Karpas-422 (cell line): ENCODE measurements at places on chromosomes 1 and 21. TPM values are rescaled to one million over a fixed set of nuclear protein-coding genes. Genes with fewer than 3 reads are reported as not detected.
A peak's percentile ranks its signal among the peaks of the same experiment; 100 is the strongest.

DNA sequence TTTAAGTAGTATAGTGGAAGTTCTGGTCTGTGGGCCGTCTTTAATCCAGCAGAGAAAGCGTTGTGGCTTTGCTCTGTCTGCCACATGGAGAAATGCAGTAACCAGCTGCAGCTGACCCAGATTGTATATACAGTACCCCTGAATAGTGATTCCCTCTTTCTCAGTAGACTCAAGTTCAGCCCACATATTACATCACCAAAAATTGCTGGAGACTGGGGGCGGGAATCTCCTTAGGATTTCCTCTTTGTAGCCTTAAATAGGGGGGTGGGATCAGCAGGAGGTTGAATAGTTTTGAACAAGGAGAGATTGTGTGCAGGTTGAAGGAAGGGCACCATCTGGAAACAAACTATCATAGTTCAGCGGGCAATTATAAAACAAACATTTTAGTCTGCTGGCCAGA is at the start of gene ANGPTL1:
Gene ANGPTL1 (minus strand): TSS at position 134 of the 400 bp plus-strand sequence. CDS start 5,301 bp downstream, outside the sequence.
- peaks cover 49% of the 10 kb centered on the region; the same call in 1 of the 2 replicates for H3K36me3 ChIP-seq
- no peaks in the 10 kb centered on the region for H3K27me3 ChIP-seq
- no peak for DNase-seq
- no peak within 1 kb of the TSS for H3K4me3 ChIP-seq

DNA sequence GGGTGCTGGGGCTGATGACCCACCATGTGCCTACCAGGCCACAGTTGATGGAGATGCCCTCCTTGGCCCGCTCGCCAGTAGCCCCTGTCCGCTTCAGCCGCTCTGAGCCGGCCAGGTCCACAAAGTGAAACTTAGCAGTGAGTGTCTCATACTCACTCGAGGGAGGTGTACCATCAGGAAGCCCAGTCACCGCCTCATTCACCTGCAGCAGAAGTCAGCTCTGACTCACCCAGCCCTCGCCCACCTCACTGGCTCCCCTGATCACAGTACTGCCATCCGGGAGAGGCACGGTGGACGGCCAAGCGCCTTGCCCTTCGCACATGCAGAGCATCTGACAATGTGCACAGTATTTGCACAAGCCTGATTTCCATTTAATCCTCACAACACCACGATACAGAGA is 18.8 kb downstream of the KIF21B start:
- no peak overlapping the region for H3K27ac ChIP-seq
- no peak for DNase-seq
- H3K4me3 ChIP-seq, result no peak overlapping the region
- H3K36me3 ChIP-seq, result no peaks in the 10 kb centered on the region

DNA sequence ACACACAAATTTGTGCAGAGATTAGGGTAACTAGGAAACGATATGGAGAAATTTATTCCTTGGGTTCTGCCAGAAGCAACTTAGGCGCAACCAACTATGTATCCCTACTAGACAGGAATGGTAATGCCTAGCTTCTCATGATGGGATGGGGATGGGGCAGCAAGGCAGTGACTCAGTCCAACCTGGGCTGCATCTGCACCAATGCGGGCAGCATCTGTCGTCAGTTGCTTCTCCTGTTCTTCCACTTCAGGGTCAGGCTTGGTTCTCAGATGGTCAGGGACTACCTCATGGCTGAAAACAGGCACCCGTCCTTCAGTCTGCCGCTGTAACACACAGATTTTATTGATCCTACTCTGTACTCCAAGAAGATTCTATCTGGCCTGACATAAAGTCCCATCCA is 2.9 kb downstream of the MED8 start:
- H3K4me1 ChIP-seq, result peaks cover 24% of the 10 kb centered on the region
- H3K4me3 ChIP-seq, result no peak overlapping the region
- H3K27ac ChIP-seq, result no peak overlapping the region
- H3K27me3 ChIP-seq, result no peaks in the 10 kb centered on the region

GRCh38 chr1:59427784-59428183 is 130.9 kb downstream of the FGGY start:
- no peaks in the 10 kb centered on the region for H3K4me1 ChIP-seq
- H3K27ac ChIP-seq, result no peak overlapping the region
- H3K27me3 ChIP-seq, result no peaks in the 10 kb centered on the region

GRCh38 chr1:229305392-229305791 is 34.5 kb downstream of the RAB4A start:
- H3K27ac ChIP-seq, result no peak overlapping the region
- DNase-seq, result no peak
- no peaks in the 10 kb centered on the region for H3K4me1 ChIP-seq
- no peak overlapping the region for H3K4me3 ChIP-seq
- H3K36me3 ChIP-seq, result no peaks in the 10 kb centered on the region

GRCh38 chr1:203663821-203664220 is 37.2 kb downstream of the ATP2B4 start:
- H3K36me3 ChIP-seq, result no peaks in the 10 kb centered on the region
- DNase-seq, result no peak
- H3K27ac ChIP-seq, result no peak overlapping the region
- no peaks in the 10 kb centered on the region for H3K4me1 ChIP-seq
- 0 out of 2 replicates have a peak, but pooled peaks cover 3% of the 10 kb centered on the region for H3K27me3 ChIP-seq

GRCh38 chr1:204902671-204903070 is 32.0 kb downstream of the NFASC start:
- peaks cover 9% of the 10 kb centered on the region for H3K4me1 ChIP-seq
- no peaks in the 10 kb centered on the region for H3K36me3 ChIP-seq
- DNase-seq, result no peak
- H3K27ac ChIP-seq, result no peak overlapping the region
- H3K4me3 ChIP-seq, result no peak overlapping the region

DNA sequence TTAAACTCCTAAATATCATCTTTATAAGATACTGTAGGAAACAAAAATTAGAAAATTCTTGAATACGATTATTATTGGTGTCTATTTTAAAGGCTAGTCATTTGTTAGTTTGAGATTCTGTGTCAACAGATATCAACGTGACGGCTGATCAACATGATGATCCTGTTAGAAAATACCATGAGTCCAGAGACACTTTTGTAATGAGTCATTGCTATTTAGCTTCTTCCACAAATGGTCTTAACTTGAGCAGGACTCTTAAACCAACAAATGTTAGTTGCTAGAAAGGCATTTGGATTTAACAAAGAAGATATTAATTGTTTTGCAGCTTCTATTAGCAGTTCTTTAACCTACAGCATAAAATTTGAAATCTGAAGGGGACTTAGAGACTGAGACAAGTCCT is 131.2 kb downstream of the TGFB2 start:
- no peaks in the 10 kb centered on the region; the same call in 1 of the 2 replicates for H3K27me3 ChIP-seq
- no peaks in the 10 kb centered on the region for H3K36me3 ChIP-seq
- no peak overlapping the region for H3K27ac ChIP-seq
- no peak overlapping the region for H3K4me3 ChIP-seq

- H3K4me3 ChIP-seq, result peak overlapping the region; percentile 83
- no peaks in the 10 kb centered on the region for H3K36me3 ChIP-seq
- no peaks in the 10 kb centered on the region; the same call in 1 of the 2 replicates for H3K27me3 ChIP-seq
These were observed 506 bp downstream of the JUN start for GRCh38 chr1:58783090-58783992.

- H3K36me3 ChIP-seq, result peaks cover 92% of the 10 kb centered on the region
- no peak for DNase-seq
- no peak overlapping the region for H3K4me3 ChIP-seq
- no peak overlapping the region for H3K27ac ChIP-seq
These were observed 22.1 kb upstream of the ZNF124 start for GRCh38 chr1:247193958-247194357.

GRCh38 chr1:86227026-86227425 is 70.5 kb upstream of the COL24A1 start:
- H3K4me3 ChIP-seq, result no peak overlapping the region
- no peak overlapping the region for H3K27ac ChIP-seq
- no peaks in the 10 kb centered on the region for H3K27me3 ChIP-seq
- DNase-seq, result no peak

- H3K36me3 ChIP-seq, result 0 out of 2 replicates have a peak, but pooled peaks cover 3% of the 10 kb centered on the region
- DNase-seq, result no peak
- H3K4me3 ChIP-seq, result no peak overlapping the region
- no peaks in the 10 kb centered on the region for H3K27me3 ChIP-seq
These were observed 10.3 kb upstream of the PODN start for GRCh38 chr1:53051676-53052075.

DNA sequence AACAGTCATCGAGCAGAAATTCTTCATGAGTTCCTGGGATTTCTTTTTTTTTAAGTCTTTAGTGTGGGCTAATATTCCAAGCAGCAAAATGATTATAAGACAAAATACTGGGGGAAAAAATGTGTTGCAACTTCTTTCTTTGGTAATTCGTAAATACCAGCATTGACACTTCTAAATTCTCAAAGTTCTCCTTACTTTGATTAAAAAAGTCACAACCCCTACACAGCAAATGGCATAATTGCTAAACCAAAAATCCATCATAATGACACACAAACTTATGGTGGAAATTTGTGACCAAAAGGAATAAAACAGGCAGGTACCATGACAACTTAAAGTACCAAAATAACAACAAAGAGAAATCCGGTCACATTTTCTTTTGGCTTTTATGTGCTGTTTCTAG is 585.2 kb upstream of the PKN2 start:
- H3K4me1 ChIP-seq, result no peaks in the 10 kb centered on the region
- DNase-seq, result no peak
- H3K27ac ChIP-seq, result no peak overlapping the region
- H3K27me3 ChIP-seq, result no peaks in the 10 kb centered on the region
- no peaks in the 10 kb centered on the region for H3K36me3 ChIP-seq

GRCh38 chr1:154479764-154480421 is 22.1 kb upstream of the TDRD10 start:
- no peaks in the 10 kb centered on the region for H3K36me3 ChIP-seq
- peaks cover 17% of the 10 kb centered on the region for H3K4me1 ChIP-seq
- no peaks in the 10 kb centered on the region for H3K27me3 ChIP-seq
- peak; percentile 90 for DNase-seq
- H3K27ac ChIP-seq, result no peak overlapping the region

DNA sequence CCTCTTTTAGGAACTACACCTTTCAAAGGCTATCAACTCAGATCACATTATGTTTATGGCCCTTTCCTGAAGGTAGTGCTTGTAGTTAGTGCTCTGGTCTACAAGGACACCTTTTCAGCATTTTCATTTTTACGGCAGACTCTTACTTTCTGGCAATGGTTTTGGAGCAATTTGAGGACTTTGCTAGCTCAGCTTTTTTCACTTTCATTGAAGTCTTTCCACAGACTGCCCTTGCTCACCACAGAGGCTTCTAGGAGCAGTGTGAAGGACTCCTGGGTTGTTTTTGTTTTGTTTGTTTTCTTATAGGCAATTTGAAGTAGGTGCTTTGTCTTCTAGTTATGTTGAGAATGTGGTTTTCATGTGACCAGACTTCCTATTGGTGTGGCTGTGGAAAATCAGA is 43.1 kb downstream of the CD55 start:
- no peaks in the 10 kb centered on the region for H3K27me3 ChIP-seq
- no peak overlapping the region for H3K27ac ChIP-seq
- no peak for DNase-seq

DNA sequence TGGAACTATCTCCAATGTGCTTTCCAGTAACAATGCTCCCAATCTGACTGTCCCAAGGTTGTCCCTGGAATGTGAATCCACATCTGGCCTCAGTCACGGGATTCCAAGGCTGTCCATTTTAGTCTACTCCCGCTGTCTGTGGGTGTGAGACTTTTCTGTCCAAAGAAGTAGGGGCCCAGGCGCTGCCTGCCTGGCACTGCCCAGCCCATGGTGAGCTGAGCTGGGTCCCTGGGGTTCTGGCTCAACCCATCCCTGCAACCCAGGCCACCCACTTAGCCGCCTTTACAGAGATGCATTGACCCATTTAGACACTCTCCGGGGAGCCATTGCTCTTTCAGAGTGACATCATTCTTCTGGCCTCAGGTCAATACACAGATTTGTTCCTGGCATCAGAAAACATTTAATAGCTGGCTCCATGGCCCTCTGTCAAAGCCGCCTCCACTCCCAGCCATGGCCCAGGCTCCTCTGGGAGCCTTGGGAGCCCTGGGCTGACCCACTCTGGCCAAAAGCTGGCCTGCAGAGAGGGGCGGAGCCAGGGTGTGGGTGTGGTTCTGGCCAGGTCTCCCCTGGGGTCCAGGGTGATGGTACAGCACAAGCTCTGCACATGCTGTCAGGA is 47.2 kb upstream of the PAX7 start:
- DNase-seq, result peak; percentile 69
- H3K4me3 ChIP-seq, result no peak overlapping the region
- H3K27ac ChIP-seq, result no peak overlapping the region
- no peaks in the 10 kb centered on the region for H3K27me3 ChIP-seq
- peaks cover 22% of the 10 kb centered on the region for H3K4me1 ChIP-seq
- no peaks in the 10 kb centered on the region for H3K36me3 ChIP-seq

DNA sequence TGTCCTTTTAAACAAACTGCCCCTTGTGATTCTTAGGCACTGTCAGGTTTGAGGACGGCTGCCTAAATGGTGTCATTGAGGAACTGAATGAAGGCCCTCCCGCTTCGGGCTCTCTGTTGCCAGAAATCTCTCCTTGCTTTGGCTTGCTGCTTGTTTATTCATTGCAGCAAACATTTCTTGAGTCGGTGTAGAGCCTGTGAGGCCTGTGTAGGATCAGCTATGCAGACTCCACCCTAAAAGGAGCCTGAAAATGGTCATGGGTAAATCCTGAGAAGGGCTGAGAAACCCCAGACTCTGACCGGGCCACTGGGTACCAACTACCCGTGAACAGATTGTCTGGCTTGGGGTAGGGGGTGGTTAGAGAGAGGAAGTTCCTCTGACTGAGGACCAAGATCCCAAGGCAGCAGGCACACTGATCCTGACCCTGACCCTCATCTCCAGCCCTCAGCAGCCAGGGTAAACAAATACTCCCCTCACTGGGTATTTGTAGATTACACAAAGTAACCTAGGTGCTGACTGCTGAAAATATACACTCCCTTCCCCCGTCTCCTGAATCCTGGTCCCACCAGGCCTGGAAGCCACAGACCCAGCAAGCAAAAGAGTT is 3.1 kb downstream of the IL6R start:
- DNase-seq, result peak; percentile 26
- no peaks in the 10 kb centered on the region for H3K36me3 ChIP-seq
- no peak overlapping the region for H3K27ac ChIP-seq
- peaks cover 5% of the 10 kb centered on the region; the same call in 1 of the 2 replicates for H3K27me3 ChIP-seq

- H3K27ac ChIP-seq, result no peak overlapping the region
- no peak for DNase-seq
- no peak overlapping the region for H3K4me3 ChIP-seq
- no peaks in the 10 kb centered on the region for H3K4me1 ChIP-seq
These were observed 73.9 kb downstream of the MORN1 start for GRCh38 chr1:2317230-2318065.

Gene SV2A
- not detected in 2 replicates for total RNA-seq

Gene YTHDF2
- total RNA-seq, result 44.0 and 52.5 TPM in 2 replicates

Gene TNFRSF1B
- not detected in 2 replicates for total RNA-seq

Gene KRTAP10-6
- total RNA-seq, result not detected in 2 replicates

Gene MYOM3
- total RNA-seq, result not detected in 2 replicates

Gene NBPF10
- under 0.01 and 0.15 TPM in 2 replicates for total RNA-seq

Gene IL19
- total RNA-seq, result not detected in 2 replicates

Gene KPRP
- total RNA-seq, result not detected in 2 replicates

Gene ZNF593OS
- total RNA-seq, result 0.18 TPM in 1 of 2 replicates, not detected in the other
